ENCODE measurements at places on chromosomes 13 and 19. TPM values are rescaled to one million over a fixed set of nuclear protein-coding genes. Genes with fewer than 3 reads are reported as not detected.

PDE4C gene
- total RNA-seq: 0.87 TPM

OR7D2 gene
- total RNA-seq: not detected

IGFL4 gene
- not detected for total RNA-seq

TMEM255B gene
- 0.50 TPM for total RNA-seq

CCL25 gene
- not detected for total RNA-seq

KCNRG gene
- total RNA-seq: 2.6 TPM

RAB20 gene
- 8.3 TPM for total RNA-seq

CEACAM20 gene
- not detected for total RNA-seq

TMEM190 gene
- total RNA-seq: not detected

SLC25A30 gene
- total RNA-seq: 16.4 TPM

GPR183 gene
- total RNA-seq: not detected

GGN gene
- total RNA-seq: 0.29 TPM

SNRNP70 gene
- 242 TPM for total RNA-seq

PALM3 gene
- 0.99 TPM for total RNA-seq

ZFP28 gene
- total RNA-seq: 13.1 TPM

NCAN gene
- total RNA-seq: under 0.01 TPM

ZNF541 gene
- total RNA-seq: not detected

CEACAM5 gene
- not detected for total RNA-seq

FCHO1 gene
- 0.29 TPM for total RNA-seq

OLFM2 gene
- 4.1 TPM for total RNA-seq

MISP gene
- under 0.01 TPM for total RNA-seq

FCGBP gene
- total RNA-seq: 1.2 TPM

TBXA2R gene
- 2.9 TPM for total RNA-seq

POU2F2 gene
- 0.17 TPM for total RNA-seq

AMER2 gene
- total RNA-seq: not detected

SIGLEC6 gene
- total RNA-seq: not detected

CLEC4G gene
- total RNA-seq: not detected
